ENCODE measurements at places on chromosomes 3 and 15.

- H3K27me3 ChIP-seq: no peaks in the 10 kb centered on the region
- DNase-seq: no peak
- no peak overlapping the region for H3K4me3 ChIP-seq
- no peak overlapping the region for H3K27ac ChIP-seq
- no peaks in the 10 kb centered on the region for H3K36me3 ChIP-seq
Measured at GRCh38 chr3:66469220-66469640, 31.6 kb downstream of the LRIG1 start.

- H3K27me3 ChIP-seq: no peaks in the 10 kb centered on the region
- H3K4me1 ChIP-seq: peaks cover 8% of the 10 kb centered on the region
- H3K36me3 ChIP-seq: no peaks in the 10 kb centered on the region
- no peak overlapping the region for H3K4me3 ChIP-seq
- H3K27ac ChIP-seq: no peak overlapping the region
Measured at GRCh38 chr3:52433996-52434479, 10.9 kb downstream of the SEMA3G start.

GRCh38 chr3:126536126-126536525 is 12.2 kb downstream of the CHST13 start:
- no peaks in the 10 kb centered on the region for H3K27me3 ChIP-seq
- no peaks in the 10 kb centered on the region for H3K4me1 ChIP-seq
- DNase-seq: no peak
- H3K4me3 ChIP-seq: no peak overlapping the region

GRCh38 chr3:43180027-43180426 is 74.1 kb upstream of the POMGNT2 start:
- H3K27me3 ChIP-seq: no peaks in the 10 kb centered on the region
- no peaks in the 10 kb centered on the region for H3K36me3 ChIP-seq
- H3K4me1 ChIP-seq: peaks cover 54% of the 10 kb centered on the region
- H3K27ac ChIP-seq: peak overlapping the region; percentile 77
- H3K4me3 ChIP-seq: peak overlapping the region; percentile 7

- no peak overlapping the region for H3K27ac ChIP-seq
- H3K4me1 ChIP-seq: peaks cover 7% of the 10 kb centered on the region
- no peak overlapping the region for H3K4me3 ChIP-seq
- no peak for DNase-seq
- peaks cover 38% of the 10 kb centered on the region for H3K27me3 ChIP-seq
- no peaks in the 10 kb centered on the region for H3K36me3 ChIP-seq
Measured at GRCh38 chr3:32820430-32820829, 2.6 kb downstream of the TRIM71 start.

DNA sequence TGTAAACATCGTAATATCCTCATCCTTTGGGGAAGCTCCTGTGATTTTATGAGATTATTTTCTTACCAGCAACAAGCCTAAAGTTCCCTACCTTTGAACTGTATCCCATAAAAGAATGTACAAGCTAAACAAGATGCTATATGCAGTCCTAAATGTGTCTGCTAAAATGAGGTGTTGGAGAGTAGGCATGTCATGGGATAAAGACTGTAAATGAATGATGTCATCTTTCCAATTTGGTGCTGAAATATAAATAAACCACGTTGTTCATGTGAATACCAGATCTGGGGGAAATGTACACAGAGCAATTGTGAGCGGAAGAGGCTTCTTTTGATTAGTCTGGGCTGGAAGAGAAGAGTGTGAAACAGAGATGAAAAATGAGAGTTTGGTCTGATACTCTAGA is 214.9 kb upstream of the WNT5A start:
- H3K4me3 ChIP-seq: no peak overlapping the region
- H3K27me3 ChIP-seq: no peaks in the 10 kb centered on the region
- H3K36me3 ChIP-seq: no peaks in the 10 kb centered on the region
- no peak overlapping the region for H3K27ac ChIP-seq
- no peaks in the 10 kb centered on the region for H3K4me1 ChIP-seq

DNA sequence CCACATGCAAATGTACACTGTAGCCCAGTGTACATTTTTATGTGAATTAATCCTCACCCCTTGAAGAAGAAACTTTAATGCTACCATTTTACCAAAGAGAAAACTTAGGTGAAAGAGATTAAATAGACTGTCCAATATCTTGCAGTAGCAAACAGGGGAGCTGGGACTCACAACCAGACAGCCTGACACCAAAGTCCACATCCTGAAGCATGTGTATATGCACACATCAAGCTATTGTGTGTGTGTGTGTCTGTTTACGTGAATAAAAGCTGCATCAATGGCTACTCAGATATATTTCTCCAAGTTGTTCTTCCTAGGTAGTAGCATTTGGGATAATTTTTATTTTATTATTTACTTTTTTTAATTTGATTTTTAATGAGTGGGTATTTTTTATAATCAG is 6.7 kb downstream of the ANO10 start:
- DNase-seq: no peak
- H3K4me1 ChIP-seq: no peaks in the 10 kb centered on the region
- no peaks in the 10 kb centered on the region for H3K27me3 ChIP-seq

DNA sequence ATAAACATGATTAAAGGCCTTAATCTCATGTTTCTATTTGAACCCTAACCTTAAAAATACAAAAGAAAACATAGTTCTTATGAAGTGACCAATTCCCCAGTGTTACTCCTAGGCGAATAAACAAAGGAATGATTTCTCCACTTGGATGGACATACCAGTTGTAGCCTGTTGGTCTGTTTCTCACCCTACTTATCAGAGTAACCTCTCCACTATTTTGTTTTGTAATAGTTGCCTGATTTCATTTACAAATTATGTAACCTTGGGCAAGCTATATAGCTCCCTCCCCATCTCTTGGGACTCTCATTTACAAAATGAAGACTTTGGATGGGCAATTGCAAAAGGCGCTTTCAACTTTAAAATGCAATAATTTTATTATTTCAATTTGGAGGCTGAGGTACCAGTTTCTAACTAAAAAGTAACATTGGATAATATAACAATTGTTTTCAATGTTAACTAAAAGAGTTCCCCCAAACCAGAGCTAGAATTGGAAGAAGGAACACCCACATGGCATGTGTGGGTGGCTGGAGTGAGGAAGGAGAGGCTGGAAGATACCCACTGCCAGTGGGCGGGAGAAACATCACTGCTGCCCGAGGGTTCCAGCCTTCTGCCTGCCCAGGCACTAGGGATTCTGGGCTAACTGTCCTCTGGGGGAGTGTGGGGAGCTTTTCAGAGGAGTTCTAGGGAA is 74.2 kb downstream of the RFTN1 start:
- H3K4me1 ChIP-seq: no peaks in the 10 kb centered on the region
- H3K36me3 ChIP-seq: no peaks in the 10 kb centered on the region
- no peak overlapping the region for H3K4me3 ChIP-seq
- H3K27me3 ChIP-seq: no peaks in the 10 kb centered on the region
- no peak overlapping the region for H3K27ac ChIP-seq

All from CD4-positive, alpha-beta T cell (primary cell).